Immature natural killer cell (primary cell): ENCODE measurements at places on chromosomes 5 and 9.

DNA sequence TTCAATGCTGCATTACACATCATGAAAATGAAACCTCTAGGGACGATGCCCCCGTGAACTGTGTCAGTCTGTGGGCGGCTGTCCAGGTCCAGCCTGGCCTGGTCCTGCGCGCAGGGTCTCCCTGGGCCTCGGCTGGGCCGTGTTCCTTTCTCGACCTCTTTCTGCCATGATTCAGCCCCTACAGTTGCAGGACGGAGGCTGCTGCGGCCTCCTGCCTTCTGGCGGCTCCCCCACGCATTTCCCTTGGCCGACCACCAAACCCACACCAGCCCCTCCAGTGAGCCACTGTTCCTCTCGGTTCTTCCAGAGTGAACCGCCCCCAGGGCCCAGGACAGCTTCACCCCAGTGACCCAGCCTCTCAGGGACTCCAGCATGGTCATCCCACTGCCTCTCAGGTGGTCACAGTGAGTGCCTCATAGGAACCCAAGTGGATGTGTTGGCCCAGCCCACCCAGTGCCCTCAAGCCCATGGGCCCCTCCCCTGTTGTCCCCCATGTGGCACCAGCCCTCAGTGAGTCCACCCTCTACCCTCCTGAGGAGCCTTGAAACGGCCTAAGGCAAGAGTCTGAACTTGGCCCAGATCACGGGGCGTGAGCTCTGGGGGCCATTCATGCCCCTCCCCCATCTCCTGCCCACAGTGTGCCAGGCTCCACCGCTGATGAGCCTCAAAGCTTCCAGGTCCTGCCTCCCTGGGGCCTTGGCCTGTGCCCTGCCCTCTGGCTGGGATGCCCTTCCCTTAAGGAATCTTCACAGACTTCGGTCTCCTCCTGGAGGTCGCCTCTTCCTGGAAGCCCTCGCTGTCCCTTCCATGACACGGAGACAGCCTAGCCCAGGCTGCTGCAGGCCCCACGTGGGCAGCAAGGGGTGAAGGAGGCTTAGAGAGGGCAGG, 10.0 kb upstream of the CLIC3 start:
- H3K27ac ChIP-seq = peak overlapping the region; percentile 44
- DNase-seq = no peak
- H3K4me1 ChIP-seq = peaks cover 23% of the 10 kb centered on the region
- no peaks in the 10 kb centered on the region for H3K27me3 ChIP-seq
- H3K36me3 ChIP-seq = no peaks in the 10 kb centered on the region

- H3K4me1 ChIP-seq = peaks cover 90% of the 10 kb centered on the region
- peaks cover 3% of the 10 kb centered on the region for H3K27me3 ChIP-seq
- peaks cover 25% of the 10 kb centered on the region for H3K36me3 ChIP-seq
- peak overlapping the region; percentile 96 for H3K4me3 ChIP-seq
- H3K27ac ChIP-seq = peak overlapping the region; percentile 98
Observed at GRCh38 chr9:73155968-73156864, 4.6 kb downstream of the ANXA1 start.

DNA sequence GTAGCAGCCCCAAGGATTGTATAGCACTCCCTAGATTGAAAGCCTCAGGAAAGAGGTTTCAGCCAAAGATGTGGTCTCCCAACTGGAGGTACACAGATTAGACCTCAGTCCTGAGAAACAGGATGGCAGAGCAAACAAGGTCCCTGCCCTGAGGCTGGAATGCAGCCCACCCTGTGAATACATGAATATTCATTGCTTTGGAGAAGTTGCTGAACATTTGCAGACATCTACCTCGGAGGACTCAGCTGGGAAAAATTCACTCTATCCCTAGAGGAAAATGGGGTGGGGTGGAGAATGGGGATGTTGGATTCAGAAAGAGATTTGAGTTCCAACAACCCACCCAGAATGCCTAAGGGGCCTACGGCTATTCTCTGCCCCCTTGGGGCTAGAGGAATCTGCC, 129.4 kb downstream of the SLIT3 start:
- peaks cover 4% of the 10 kb centered on the region for H3K27me3 ChIP-seq
- H3K36me3 ChIP-seq = no peaks in the 10 kb centered on the region
- DNase-seq = no peak
- no peak overlapping the region for H3K4me3 ChIP-seq
- no peaks in the 10 kb centered on the region for H3K4me1 ChIP-seq
- no peak overlapping the region for H3K27ac ChIP-seq

DNA sequence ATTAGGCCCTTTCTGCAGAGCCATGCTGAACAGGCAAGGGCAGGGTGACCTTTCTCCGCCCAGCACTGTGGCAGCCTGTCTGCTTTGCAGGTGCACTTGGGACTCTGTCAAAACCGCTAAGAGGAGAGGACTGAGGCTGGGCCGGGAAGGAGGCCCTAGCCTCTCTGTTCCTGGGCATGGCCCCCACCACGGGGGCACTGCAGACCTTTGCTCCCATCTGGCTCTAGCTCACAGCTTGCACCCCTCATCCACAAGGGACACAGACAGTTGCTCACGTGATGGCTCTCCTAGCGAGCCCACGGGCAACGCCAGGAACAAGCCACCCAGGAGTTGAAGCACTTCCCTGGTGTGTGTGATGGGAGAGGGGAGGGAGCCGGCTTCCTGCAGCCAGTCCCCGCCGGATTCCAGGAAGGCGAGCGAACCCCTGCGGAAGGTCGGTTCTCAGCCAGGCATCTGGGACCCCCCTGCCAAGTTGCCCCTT, 43.0 kb upstream of the FCN1 start:
- H3K27me3 ChIP-seq = peaks cover 4% of the 10 kb centered on the region
- H3K27ac ChIP-seq = no peak overlapping the region
- H3K4me3 ChIP-seq = no peak overlapping the region
- no peaks in the 10 kb centered on the region for H3K4me1 ChIP-seq
- DNase-seq = no peak
- H3K36me3 ChIP-seq = no peaks in the 10 kb centered on the region

- H3K27ac ChIP-seq = no peak overlapping the region
- no peak overlapping the region for H3K4me3 ChIP-seq
- no peaks in the 10 kb centered on the region for H3K4me1 ChIP-seq
- H3K27me3 ChIP-seq = peaks cover 3% of the 10 kb centered on the region
Observed at GRCh38 chr5:127826011-127826410, 122.8 kb downstream of the CCDC192 start.

- no peaks in the 10 kb centered on the region for H3K4me1 ChIP-seq
- no peaks in the 10 kb centered on the region for H3K36me3 ChIP-seq
- no peaks in the 10 kb centered on the region for H3K27me3 ChIP-seq
- H3K27ac ChIP-seq = no peak overlapping the region
Observed at GRCh38 chr5:41435276-41435675, 75.1 kb downstream of the PLCXD3 start.

DNA sequence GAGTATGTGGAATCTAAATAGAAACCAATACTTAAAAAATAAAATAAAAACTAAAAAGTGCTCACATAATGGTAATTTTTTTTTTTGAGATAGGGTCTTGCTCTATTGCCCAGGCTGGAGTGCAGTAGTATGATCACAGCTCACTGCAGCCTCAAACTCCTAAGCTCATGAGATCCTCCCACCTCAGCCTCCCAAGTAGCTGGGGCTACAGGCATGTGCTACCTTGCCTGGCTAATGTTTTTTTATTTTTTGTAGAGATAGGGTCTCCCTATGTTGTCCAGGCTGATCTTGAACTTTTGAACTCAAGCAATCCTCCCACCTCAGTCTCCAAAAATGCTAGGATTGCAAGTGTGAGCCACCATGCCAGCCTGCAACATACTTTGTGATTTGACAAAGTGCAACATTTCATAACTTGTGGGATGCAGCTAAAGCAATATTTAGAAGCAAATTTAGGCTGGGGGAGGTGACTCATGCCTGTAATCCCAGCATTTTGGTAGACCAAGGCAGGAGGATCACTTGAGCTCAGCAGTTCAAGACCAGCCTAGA, 18.4 kb downstream of the AP3B1 start:
- H3K36me3 ChIP-seq = no peaks in the 10 kb centered on the region
- no peaks in the 10 kb centered on the region for H3K27me3 ChIP-seq
- no peak overlapping the region for H3K4me3 ChIP-seq

DNA sequence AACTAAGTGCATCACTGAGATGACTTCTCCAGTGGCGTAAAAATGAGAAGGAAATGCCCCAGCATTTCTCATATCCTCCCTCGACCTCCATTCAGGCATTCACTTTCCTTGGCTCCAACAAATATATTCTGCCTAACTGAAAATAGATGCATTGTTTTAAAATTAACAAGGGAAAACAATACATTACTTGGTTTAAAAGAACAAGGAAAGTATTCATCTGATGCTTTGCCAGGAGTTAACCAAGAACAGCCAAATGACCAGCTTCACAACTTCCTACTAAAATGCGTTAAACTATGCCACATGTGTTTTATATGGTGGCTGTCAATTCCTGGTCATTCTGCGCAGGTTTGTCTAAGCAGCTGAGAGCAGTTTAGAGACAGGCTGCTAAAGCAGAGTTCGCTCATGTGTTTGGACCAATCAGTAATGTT, 121.4 kb downstream of the GNAQ start:
- no peaks in the 10 kb centered on the region for H3K36me3 ChIP-seq
- H3K27ac ChIP-seq = no peak overlapping the region
- H3K4me1 ChIP-seq = peaks cover 51% of the 10 kb centered on the region

DNA sequence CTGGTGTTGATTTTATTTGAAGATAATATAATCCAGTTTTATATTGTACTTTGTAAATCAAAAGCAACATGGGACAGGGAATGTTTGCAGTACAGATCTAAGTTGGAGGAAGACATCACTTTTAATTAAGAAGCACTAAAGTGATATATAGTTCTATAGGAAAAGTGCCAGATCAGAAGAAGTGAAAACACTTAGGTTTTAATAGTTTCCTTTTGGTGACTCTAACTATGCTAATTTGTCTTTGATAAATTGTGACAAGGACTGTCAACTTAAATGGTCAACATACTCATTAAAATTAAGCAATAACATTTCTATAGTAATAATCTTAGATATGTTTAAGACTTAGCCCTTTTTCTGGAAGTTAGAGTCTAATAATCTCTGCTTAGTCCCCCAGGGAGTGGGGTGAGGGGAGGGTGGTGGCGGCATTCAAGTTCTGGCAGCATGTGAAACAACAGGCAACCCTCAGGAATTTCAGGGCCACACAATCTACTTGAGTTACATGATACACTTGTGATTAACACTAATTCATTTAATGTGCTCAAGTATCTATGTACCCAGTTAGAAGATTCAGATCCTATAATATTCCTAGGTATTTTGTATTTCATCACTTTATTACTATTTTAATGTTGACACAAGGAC, 1026.5 kb downstream of the NR2F1-AS1 start:
- no peaks in the 10 kb centered on the region for H3K27me3 ChIP-seq
- DNase-seq = no peak
- H3K4me3 ChIP-seq = no peak overlapping the region
- H3K27ac ChIP-seq = no peak overlapping the region
- H3K4me1 ChIP-seq = no peaks in the 10 kb centered on the region
- no peaks in the 10 kb centered on the region for H3K36me3 ChIP-seq

- no peak overlapping the region for H3K27ac ChIP-seq
- no peak overlapping the region for H3K4me3 ChIP-seq
- DNase-seq = no peak
- H3K4me1 ChIP-seq = peaks cover 8% of the 10 kb centered on the region
Observed at GRCh38 chr9:92657296-92658094, 12.4 kb downstream of the IPPK start.

DNA sequence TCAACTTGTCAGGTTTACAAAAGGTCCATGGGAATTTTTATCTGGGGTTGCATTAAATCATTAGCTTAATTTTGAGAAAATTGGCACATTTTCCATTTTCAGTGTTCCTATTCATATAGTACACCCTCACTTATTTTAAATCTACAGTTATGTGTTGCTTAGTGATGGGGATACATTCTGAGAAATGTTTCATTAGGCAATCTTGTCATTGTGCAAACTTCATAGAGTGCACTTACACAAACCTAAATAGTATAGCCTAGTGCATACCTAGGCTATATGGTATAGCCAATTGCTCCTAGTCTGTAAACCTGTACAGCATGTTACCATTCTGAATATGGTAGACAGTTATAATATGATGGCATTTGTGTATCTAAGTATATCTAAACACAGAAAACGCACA, 19.8 kb upstream of the FAM151B start:
- no peaks in the 10 kb centered on the region for H3K27me3 ChIP-seq
- no peak overlapping the region for H3K27ac ChIP-seq
- DNase-seq = no peak
- peaks cover 65% of the 10 kb centered on the region for H3K36me3 ChIP-seq
- no peak overlapping the region for H3K4me3 ChIP-seq

DNA sequence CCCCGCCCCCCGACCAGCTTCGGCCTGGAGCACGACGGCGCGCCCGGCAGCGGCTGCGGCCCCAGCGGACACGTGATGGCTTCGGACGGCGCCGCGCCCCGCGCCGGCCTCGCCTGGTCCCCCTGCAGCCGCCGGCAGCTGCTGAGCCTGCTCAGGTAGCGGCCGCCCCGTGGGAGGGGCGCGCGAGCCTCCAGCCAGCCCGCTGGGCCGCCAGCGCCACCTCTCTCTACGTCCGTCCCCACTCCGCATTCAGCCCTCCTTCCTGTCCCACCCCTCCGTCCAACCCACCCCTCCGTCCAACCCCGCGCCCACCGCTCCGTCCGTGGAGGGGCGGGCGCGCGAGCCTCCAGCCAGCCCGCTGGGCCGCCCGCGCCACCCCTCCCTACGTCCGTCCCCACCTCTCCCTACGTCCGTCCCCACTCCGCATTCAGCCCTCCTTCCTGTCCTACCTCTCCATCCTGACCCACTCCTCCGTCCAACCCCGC, 6.5 kb downstream of the ADAMTS13 start:
- no peaks in the 10 kb centered on the region for H3K36me3 ChIP-seq
- DNase-seq = peak; percentile 10
- no peak overlapping the region for H3K4me3 ChIP-seq
- H3K27me3 ChIP-seq = peaks cover 3% of the 10 kb centered on the region
- peaks cover 9% of the 10 kb centered on the region for H3K4me1 ChIP-seq

DNA sequence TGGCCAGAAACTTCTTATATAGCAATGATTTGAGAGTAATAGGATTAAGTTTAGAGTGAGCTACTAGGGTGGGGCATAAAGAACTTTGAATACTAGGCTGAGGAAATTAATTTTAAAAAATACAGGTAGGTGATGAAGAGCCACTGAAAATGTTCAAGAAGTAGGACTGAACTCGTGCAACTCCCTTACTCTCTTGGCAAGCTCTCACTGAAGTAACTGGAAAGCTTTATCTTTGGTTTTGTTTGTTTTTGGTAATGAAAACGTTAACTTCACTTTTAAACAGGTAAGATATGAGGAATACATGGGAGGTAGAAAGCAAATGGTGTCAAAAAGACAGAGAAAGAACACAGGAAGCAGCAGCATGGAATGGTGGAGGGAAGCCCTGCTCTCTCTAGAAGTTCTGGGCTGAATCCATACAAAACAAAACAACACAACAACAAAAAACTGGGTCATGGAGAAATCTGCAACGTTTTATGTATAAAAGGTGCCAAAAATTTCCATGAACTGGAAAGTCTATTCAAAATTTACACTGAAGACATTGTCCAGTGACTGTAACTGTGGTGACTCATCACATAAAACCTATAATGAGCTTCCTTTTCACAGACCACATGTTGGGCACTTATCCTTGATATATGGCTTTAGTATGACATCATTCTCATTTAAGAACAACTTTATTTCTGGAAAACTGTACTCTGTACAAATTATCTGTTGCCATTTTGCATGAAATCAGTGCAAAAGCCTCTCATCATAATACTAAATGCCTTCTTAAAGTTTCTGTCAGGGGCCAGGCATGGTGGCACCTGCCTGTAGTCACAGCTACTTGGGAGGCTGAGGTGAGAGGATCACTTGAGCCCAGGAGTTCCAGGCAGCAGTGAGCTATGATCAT, 91.2 kb upstream of the CHD1 start:
- H3K4me1 ChIP-seq = no peaks in the 10 kb centered on the region
- no peak overlapping the region for H3K4me3 ChIP-seq
- no peaks in the 10 kb centered on the region for H3K36me3 ChIP-seq

GRCh38 chr5:101943784-101944183, 352.3 kb downstream of the SLCO4C1 start:
- peaks cover 3% of the 10 kb centered on the region for H3K27me3 ChIP-seq
- no peak overlapping the region for H3K27ac ChIP-seq
- H3K4me3 ChIP-seq = no peak overlapping the region
- H3K36me3 ChIP-seq = no peaks in the 10 kb centered on the region
